ENCODE measurements at places on chromosomes 4 and X. TPM values are rescaled to one million over a fixed set of nuclear protein-coding genes. Genes with fewer than 3 reads are reported as not detected.

KCTD8 gene
- not detected for total RNA-seq

SPANXN3 gene
- total RNA-seq: not detected

RIPPLY1 gene
- total RNA-seq: 1.2 TPM

SLC2A9 gene
- 25.7 TPM for total RNA-seq

GRCh38 chr4:164847967-164848649 is 28.9 kb upstream of the APELA start:
- H3K4me1 ChIP-seq: no peaks in the 10 kb centered on the region
- H3K27me3 ChIP-seq: no peaks in the 10 kb centered on the region
- DNase-seq: no peak
- no peak overlapping the region for H3K4me3 ChIP-seq
- H3K27ac ChIP-seq: no peak overlapping the region
- H3K36me3 ChIP-seq: no peaks in the 10 kb centered on the region

DNA sequence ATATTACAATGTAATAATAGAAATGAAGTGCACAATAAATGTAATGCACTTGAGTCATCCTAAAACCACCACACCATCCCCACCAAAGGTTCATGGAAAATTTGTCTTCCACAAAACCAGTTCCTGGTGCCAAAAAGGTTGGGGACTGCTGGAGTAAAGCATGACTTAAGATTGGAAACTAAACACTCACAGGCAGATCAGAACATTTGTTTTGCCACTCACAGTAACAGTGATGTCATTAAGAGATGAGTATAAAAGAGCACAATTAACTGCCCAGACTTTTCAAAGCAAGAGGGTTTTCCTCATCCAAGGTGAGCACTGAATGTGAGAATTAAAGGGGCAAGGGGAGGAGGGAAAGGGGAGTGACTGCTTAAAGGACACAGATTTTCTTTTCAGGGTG is 35.6 kb downstream of the MAP7D3 start:
- DNase-seq: no peak
- H3K27me3 ChIP-seq: no peaks in the 10 kb centered on the region
- H3K27ac ChIP-seq: no peak overlapping the region
- H3K36me3 ChIP-seq: peaks cover 10% of the 10 kb centered on the region
- H3K4me1 ChIP-seq: no peaks in the 10 kb centered on the region

- no peaks in the 10 kb centered on the region for H3K36me3 ChIP-seq
- no peak overlapping the region for H3K4me3 ChIP-seq
- H3K27me3 ChIP-seq: no peaks in the 10 kb centered on the region
- DNase-seq: no peak
- no peak overlapping the region for H3K27ac ChIP-seq
These were observed 327.3 kb downstream of the MAPK10 start for GRCh38 chr4:86032476-86033022.

DNA sequence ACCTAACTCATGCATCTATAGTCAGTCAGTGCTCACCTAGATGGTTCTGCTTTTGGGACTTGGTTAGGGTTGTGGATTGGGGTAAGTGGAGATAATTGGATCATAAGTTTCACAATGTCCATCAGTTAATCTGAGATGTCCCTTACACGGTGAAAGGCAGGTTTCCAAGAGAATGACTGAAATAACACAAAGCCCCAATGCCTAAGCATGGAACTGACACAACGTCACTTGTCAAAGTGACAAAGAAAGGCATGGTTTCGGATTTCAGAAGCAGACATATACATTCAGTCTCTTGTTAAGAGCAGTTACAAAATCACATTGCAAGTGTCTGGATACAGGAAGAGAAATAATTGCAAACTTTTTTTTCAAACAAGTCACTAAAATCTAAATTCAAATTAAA is 1456.9 kb downstream of the TECRL start:
- H3K4me3 ChIP-seq: no peak overlapping the region
- DNase-seq: no peak
- H3K27me3 ChIP-seq: no peaks in the 10 kb centered on the region
- H3K4me1 ChIP-seq: no peaks in the 10 kb centered on the region
- H3K27ac ChIP-seq: no peak overlapping the region

DNA sequence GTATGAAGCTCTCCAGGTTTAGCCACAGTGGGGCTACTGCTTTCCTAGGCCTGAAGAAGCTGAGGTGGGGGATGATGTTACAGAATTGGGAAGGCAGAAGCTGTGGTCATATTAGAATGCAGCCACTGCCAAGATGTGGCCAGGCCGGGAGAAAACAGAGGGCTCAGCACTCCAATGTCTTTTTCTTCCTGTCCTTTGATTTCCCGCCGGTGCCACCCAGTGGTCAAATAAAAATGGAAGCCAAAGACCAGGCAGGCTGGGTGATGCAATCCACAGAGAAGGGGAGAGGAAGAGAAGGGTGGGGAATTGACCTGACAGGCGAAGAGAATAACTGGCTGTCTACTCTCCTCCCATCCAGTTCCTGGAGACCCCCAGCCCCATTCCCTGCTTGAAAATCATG is 94.9 kb upstream of the SHISA3 start:
- H3K4me1 ChIP-seq: no peaks in the 10 kb centered on the region
- no peaks in the 10 kb centered on the region for H3K36me3 ChIP-seq
- no peak overlapping the region for H3K4me3 ChIP-seq
- H3K27me3 ChIP-seq: no peaks in the 10 kb centered on the region
- no peak for DNase-seq

- no peaks in the 10 kb centered on the region for H3K27me3 ChIP-seq
- no peak overlapping the region for H3K27ac ChIP-seq
- H3K4me3 ChIP-seq: no peak overlapping the region
- no peak for DNase-seq
- no peaks in the 10 kb centered on the region for H3K36me3 ChIP-seq
These were observed 251.8 kb upstream of the FTHL17 start for GRCh38 chrX:31323658-31324057.

GRCh38 chrX:153647461-153648357 is 706 bp downstream of the DUSP9 start:
- H3K4me3 ChIP-seq: no peak overlapping the region
- peaks cover 4% of the 10 kb centered on the region for H3K4me1 ChIP-seq
- no peaks in the 10 kb centered on the region for H3K36me3 ChIP-seq
- no peak overlapping the region for H3K27ac ChIP-seq
- H3K27me3 ChIP-seq: peaks cover 7% of the 10 kb centered on the region

- H3K4me3 ChIP-seq: no peak overlapping the region
- DNase-seq: no peak
- peaks cover 13% of the 10 kb centered on the region for H3K4me1 ChIP-seq
- no peak overlapping the region for H3K27ac ChIP-seq
These were observed 11.7 kb upstream of the CXCL2 start for GRCh38 chr4:74110670-74111069.

All from liver (tissue), 10 donors.